ENCODE measurements at places on chromosomes 4 and X.

DNA sequence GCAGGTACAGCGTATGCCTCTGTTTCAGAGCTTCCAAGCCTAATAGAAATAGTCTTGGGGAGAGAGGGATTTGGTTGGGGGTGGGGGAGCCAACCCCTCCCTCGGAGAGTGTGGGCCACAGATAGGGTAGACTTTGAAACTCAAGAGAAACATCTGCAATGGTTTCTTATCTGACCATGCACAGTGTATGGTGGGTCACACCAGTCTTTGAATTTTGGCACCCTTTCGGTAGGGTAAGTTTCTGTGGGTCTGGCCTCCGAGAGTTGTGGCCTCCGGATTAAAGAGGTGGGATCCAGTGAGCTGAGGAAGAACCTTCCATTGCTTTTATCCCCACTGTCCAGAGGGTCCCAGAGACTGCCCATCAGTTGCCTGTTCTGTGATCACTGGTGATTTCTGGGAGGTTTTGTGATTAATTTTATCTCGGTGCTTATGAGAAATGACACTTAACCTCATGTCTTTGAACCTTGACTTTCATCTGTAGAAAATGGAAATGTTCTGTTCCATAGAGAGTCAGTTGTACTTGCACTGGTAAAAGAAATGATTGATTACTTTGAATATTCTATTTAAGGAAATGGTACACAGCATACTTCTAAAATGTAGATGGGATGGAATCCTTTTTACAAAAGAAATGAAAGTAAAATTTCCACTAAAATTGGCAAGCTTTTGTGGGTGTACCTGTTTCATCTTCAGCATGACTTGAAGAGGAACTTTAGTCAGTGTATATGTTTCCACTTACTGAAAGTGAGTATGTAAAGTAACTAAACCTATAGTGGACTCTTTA lies 62.7 kb downstream of the TMEM131L start:
- DNase-seq, result no peak

DNA sequence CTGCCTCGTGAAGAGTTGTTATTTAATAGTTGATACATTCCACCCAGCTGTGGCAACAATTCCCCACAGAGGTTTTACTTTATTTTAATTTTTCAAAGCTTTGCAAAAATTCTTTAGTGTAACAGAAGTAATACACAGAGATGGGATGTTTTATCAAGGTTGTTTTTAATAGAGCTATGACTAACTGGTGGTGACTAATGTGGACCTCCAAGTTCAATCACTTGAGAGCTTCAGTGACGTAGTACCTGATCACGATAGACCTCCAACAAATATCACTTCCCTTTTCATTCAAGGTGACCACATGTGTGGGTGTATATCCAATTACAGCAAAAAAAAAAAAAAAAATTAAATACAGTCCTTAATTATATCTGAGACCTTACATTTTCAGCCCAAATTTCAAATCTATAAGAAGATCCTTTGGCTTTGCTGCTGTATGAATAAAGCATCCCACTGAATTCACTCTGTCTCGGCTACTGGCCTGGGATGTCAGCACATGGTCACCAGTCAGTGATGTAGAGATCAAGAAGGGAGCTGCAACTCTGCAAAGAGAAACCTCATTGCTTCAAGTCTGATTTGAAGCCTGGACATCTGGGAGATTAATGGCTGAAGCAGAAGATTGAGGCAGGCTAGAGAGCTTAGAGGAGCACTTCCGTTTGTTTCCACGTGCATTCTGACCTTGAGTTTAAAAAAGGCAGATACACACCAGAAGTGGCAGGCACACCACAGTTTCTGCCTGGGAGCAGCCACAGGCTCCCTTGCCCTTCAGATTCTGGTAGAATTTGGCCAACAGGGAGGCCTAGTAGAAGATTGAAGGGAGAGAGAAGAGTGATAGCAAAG lies 345.9 kb upstream of the NOCT start:
- no peak for DNase-seq

- DNase-seq, result no peak
Measured at GRCh38 chr4:176479767-176480166, 160.0 kb downstream of the SPCS3 start.

DNA sequence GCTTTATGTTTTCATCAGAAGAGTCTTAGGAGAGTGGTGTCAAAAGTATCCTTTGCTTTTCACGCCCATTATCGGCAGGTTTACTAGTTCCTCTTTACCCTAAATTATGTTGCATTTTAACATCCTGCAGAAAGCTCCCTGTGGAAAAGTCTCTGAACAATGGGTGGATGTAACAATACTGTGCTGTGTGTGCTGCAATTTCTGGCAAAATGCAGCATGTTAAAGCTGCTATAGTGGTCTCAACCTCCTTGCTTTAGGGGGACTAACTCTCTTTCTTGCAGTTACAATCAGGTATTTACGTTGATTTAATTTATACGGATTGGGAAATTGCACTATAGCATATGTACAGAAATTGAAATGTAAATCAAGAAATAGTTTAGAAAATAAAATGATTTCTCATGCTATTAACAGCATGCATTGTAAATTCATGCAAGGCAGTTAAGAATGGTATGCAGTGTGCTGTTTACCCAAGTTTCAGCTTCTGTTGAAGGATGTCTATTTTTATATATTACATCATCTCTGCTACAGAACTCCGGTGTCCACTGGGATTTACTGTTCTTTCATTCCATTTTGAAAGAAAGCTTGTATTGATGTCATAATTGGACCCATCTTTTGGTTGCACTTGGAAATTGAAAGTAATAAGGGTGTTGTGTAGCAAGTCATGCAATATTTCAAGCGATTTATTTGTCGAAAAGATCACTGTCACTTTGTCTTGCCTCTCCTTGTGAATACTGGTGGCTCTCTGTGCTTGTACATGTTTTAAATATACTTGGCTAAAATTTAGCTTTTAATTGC lies 145.7 kb downstream of the RAPGEF2 start:
- DNase-seq, result no peak

- no peak for DNase-seq
Measured at GRCh38 chr4:170122252-170122651, 32.5 kb upstream of the AADAT start.

DNA sequence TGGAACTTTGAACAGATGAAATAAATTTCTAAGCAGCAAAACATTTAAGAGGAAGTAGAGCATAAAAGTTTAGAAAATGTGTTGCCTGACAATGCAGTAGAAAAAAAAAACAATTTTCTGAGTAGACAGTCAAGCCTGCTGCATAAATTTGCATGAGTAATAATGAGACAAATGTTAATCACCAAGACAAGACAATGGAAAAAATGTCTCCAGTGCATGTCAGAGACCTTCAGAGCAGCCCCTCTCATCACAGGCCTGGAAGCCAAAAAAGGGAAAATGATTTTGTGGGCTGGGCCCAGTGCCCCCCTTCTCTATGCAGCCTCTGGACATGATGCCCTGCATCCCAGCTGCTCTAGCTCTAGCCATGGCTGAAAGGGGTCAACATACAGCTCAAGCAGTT lies 204.6 kb downstream of the COX18 start:
- DNase-seq, result no peak

GRCh38 chr4:80073473-80074008 lies 512 bp upstream of the ANTXR2 start:
- DNase-seq, result no peak

DNA sequence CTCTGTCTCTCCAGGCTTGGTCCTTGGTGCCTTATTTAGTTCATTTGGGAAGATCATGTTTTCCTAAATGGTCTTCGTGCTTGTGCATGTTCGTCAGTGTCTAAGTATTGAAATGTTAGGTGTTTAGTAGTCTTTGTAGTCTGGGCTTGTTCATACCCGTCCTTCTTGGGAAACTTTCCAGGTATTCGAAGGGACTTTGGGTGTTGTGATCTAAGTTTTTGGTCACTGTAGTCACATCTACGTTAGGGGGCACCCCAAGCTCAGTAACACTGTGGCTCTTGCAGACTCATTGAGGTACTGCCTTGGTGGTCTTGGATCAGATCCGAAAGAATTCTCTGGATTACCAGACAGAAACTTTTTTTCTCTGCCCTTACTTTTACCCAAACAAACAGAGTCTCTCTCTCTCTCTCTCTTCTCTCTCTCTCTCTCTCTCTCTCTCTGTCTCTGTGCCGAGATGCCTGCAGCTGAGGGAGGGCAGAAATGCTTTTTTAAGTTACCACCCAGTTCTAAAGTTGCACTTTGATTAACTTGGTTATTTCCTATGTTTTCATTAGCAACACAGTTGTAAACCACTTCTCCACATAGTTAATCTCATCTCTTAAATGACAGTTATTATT lies 67.6 kb upstream of the SLC7A3 start:
- DNase-seq, result no peak

GRCh38 chrX:48474127-48474526 lies 1.9 kb upstream of the FTSJ1 start:
- DNase-seq, result peak; percentile 19

All from natural killer cell (primary cell).